ENCODE measurements at places on chromosomes 6 and 20.

DNA sequence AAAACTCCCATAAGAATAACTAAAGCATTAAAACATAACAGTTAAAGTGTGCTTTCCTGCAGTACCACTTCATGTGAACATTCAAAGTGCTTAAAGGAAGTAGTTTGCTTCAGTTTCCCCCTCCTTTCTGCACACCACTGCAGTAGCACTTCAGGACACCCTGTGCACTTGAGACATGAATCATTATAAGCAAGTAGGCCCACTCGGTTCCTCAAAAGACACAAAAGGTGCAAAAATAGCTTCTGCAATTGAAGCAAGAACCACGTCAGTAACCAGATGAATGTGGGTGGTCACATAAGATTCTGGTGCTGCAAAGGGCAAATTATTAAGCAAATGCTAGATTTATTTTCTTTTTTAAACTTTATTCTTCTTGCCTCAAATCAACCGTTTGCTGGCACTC is 160.6 kb downstream of the HIVEP2 start:
- no peak for DNase-seq

DNA sequence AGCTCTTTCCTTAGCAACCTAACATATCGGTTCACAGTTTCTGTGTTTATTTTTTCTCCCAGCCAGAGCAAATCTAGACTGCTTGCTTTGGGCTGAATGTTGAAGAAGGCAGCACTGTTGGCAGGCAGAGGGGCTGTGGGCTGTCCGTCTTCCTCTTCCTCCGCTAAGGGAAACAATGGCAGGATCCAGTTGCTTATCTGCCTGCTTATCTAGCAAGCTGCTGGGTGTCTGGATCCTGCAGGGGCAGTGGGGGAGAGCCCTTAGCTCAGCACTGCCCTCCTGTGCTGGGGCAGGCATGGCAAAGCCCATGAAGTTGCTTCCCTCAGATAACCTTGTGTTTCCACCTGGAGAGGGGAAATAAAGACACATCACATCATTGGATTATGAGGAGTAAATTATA is 92.7 kb upstream of the CD93 start:
- DNase-seq: no peak

DNA sequence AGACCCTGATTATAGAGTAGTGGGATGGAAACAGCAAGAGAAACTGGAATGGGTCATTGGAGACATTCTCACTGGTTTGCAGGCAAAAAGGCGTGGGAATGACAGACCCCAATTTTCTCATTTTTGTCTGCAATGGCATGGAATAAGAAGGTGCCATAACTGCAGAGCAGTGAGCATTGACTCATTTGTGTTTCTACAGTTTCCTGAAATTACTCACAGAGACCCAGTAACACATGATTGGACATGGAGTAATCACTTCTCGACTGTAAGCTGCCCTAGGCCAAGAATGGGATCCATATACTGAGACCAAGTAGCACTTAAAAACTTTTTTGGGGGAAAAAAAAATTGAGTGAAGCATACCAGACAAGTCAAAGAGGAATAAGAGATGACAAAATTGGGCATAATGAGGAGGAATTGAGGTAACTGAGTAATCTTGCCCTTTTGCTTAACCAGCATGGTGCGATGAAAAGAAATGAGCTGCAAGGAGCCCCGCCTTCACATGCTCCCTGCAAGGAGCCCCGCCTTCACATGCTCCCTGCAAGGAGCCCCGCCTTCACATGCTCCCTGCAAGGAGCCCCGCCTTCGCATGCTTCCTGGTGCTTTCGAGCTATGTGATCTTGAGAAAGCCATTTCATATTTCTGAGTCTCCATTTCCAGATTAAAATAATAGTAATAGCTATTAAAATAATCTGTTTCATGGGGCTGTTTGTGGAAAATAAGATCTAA is 44.1 kb downstream of the NHSL1 start:
- no peak for DNase-seq

GRCh38 chr20:37095108-37095598 is 644 bp downstream of the RBL1 start:
- DNase-seq: no peak

DNA sequence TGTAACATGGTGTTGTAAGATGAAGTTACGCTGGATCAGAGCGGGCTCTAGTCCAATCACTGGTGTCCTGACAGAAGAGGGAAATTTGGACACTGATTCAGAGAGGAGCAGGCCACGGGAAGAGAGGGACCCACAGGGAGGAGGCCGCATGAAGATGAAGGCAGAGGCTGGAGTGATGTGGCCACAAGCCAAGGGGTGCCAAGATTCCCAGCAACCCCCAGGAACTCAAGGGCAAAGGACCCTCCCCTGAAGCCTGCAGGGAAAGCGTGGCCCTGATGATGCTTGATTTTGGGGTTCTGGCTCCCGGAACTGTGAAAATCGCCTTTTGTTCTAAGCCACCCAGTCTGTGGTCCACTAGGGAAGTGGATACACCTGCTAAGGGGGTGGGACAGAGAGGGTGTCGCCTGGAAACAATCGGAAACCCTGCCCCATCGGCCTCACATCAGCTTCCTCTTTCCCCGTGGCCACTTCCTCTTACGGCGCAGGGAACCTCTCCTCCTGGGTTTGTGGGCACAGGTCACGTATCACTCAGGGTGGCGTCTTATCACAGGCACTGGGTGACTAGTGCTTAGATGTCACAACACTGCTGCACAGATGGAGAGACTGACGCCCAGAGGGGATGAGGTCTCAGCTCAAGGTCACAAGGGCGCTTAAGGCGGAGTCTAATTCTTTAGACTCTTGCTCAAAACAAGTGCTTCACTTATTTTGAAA is 58.0 kb downstream of the SULF2 start:
- no peak for DNase-seq

DNA sequence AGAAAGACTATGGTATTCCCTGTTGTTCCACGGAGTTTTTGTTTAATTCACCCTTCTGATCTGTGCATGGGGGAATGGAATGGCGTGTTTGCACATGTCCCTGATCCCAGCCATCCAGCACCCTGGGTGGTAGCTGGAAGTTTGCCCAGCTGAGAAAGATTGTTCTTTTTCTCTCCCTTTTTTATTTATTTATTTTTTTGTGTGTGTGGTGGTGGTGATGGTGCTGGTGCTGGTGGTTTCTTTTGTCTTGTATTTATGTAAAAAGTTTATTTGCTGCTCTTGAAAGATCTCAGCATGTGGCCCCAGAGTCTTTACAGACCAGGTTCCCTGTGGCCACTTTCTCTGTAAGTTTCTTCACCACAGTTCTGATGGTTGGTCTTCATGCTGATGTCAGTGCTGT is 372.6 kb downstream of the UTRN start:
- no peak for DNase-seq

GRCh38 chr6:76466286-76466685 is 393.8 kb upstream of the IMPG1 start:
- DNase-seq: no peak

DNA sequence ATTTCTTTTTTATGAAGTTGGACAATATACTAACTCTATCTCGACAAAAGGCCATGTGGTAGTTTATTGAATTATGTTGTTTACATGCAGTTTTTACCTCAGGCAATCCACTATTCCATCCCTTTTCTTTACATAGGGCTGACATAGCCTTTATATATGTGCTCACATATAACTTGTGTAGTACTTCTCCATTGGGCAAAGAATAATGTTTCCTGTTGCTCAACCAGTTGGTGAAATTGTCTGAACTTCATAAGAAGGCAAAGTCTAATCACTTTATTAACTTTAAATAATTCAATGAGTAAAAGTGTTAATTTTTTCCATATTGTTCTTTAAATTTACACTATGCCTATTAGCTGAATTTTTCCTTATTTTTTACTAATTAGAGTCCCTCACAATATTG is 1272.1 kb downstream of the EPHA7 start:
- DNase-seq: no peak

- peak; percentile 22 for DNase-seq
Observed at GRCh38 chr6:105087571-105088211, 92.1 kb downstream of the POPDC3 start.

DNA sequence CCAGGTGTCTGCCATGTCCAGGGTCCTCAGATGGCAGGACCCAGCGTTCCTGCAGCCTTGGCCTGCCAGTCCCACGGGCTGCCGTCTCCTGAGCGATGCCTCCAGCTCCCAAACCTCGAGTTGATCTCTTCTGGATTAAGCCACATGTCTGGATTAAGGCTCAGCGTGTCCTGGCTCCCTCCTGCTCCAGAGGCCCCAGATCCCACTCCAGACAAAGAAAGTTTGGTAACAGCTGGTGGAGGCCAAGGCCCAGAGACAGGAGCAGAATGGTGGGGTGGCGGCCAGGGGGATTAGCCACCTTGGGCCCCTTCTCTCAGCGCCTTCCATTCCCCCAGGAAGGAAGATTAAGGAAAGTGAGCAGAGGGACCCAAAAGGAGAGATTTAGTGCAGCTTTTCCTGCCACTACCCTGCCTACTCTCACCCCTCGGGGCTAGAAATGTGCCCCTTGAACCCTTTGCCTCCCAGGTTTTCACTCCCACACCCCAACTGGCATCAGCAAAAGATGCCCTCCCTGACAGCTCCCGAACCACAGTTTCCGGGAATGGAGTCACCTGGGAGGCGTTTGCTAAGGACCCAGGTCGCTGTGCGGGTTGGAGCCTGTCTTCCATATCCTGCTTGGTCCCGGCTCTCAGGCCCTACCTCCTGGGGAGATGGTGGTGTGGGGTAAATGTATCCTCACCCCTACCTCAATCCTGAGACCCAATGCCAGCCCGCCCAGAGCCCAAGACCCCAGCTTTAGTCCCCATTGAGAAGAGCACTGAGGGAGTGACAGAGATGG is 6.9 kb downstream of the SPDEF start:
- no peak for DNase-seq

GRCh38 chr6:131366223-131366622 is 206.8 kb upstream of the ARG1 start:
- no peak for DNase-seq

GRCh38 chr6:32833664-32834063 is 4.9 kb downstream of the TAP2 start:
- no peak for DNase-seq

DNA sequence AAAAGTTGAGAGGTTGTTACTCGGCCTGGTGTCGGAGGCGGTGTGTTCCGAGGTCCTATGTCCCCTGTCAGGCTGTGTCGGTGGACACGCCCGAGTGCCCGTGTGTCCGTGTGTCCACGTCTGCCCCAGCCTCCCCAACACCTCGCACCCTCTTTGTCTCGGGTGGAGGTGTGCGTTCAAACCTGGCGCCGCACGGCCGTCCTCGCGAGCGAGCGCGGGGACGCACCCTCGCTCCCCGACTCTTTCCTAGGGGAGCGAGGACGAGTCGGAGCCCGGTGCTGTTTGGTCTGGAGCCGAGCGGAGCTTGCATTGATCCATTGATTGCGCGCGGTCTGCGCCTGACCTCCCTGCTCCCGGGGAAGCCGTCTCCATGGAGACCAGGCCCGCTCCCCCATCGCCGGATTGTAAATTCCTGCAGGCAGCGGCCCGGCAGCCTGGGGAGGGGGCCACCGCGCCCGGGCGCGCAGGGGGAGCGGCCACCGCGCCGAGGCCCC is 411 bp upstream of the SCUBE3 start:
- DNase-seq: no peak

DNA sequence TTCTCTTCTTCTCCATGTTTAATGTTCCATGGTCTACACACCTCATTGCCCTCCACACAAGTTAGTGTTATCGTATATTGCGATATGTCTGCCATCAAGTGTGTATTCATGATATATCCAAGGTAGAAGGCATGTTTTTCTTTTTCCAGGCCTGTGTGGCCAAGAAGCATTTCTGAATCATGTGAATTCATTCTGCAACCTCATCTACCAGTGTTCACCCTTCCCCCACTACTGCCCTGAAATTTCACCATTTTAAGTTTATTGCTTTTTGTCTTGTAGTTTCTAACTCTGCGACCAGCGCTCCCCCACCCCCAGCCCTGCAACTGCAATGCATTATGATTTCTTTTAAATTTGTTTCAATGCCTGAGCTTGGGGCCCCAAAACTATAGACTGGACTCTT is 618.0 kb upstream of the FLRT3 start:
- no peak for DNase-seq

DNA sequence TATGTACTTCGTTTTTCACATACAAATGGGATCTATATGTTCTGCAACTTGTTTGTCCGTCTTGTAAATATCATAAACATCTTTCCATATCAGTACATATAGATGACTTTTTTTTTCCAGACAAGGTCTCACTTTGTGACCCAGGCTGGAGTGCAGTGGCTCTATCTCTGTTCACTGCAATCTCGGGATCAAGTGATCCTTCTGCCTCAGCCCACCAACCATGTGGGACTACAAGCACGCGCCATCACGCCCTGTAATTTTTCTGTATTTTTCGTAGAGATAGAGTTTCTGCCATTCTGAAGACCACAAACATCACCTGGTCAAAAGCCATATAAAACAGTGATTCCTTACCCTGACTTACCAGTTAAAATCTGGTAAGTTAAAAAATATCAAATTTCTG is 37.7 kb upstream of the SYNCRIP start:
- DNase-seq: no peak

DNA sequence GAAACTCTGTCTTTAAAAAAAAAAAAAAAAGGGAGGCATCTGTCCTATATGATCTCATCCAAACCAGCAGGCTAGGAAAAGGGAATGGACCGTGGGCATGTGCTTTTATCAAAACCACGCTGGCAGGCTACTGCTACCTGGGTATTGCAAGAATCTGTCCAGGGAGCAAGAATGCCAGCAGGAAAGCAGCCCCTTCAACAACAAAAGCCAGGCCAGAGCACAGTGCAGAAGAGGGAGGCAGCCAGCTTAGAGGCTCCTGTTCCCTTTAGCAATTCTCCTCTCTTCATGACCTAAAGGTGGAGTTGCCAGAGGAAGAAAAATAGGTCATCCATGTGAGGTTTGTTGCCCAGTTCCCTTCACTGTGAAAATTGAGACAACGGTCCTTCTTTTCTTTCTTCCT is 18.2 kb downstream of the TBC1D20 start:
- DNase-seq: no peak

GRCh38 chr20:19313342-19314069 is 101.1 kb downstream of the SLC24A3 start:
- no peak for DNase-seq

- DNase-seq: no peak
Observed at GRCh38 chr6:33421344-33421643, 1.4 kb downstream of the SYNGAP1 start.

DNA sequence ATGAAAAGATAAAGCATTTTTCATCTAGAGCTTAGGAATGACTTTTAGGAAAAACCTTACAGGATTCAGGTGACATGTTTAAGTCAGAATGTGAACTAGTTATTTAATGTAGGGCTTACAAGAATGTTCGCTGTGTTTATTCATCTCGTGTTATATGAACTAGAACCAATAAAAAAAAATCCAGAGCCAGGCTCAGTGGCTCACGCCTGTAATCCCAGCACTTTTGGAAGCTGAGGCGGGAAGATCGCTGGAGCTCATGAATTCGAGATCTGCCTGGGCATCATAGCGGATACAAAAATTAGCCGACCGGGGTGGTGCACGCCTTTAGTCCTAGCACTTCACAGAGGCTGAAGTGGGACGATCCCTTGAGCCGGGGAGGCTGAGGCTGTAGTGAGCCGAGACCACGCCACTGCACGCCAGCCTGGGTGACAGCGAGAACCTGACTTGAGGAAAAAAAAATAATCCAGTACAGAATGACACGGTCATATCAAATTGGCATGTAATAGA is 46.3 kb downstream of the OR2B2 start:
- no peak for DNase-seq
